ENCODE measurements at places on chromosomes 4 and X.

GRCh38 chr4:118155516-118155915, 121.2 kb downstream of the NDST3 start:
- no peak for DNase-seq

DNA sequence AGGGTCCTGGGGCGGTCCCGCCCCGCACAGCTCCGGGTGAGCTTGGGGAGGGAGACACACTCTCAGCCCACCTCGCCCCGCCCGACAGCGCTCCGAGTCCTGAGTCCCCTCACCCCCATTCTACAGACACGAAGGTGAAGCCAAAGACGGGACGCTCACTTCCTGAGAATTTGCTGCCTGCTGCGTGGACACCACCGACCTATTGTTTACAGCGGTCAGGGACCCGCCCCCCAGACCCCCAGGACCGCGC, 796 bp upstream of the ZNF141 start:
- DNase-seq = no peak

GRCh38 chr4:186845137-186845842, 121.6 kb upstream of the FAT1 start:
- no peak for DNase-seq

DNA sequence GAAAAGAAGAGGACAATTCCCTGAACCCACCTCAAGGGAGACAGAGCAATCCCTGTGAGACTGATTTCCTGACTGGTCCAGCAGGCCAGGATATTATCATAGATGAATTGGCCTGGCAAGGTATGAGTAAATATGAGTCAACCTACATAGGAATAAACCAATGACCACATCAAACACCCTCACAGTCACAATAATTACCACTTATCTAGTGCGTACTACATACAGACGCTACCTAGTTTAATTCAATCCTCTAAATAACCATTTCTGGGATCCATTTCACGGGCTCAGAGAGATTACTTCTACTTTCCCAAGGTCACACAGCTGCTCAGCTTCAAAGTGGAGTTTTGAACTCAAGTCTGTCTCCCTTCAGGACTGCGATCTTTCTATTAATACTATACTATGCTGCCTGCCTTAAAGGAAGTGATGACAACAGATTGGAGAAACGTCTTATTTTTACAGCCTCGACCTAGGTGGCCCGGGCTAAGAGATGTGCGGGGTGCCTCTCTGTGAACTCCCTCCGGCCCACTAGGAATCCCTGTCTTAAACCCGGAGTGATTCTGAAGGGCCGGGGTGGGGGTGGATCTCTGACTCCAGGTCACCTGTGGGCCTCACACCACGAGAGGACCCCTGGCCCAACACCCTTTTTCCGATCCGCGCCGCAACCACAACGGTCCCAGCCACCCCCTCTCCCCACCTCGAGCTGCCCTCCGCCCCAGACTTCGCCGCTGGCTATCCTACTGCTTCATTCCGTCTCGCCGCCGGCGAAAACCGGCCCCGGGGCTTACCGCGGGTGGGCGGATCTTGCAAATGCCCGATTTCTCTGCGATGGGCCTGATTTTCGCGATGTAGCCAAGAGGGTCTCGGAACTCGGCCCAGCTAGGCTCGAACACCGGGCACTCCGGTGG, 800 bp downstream of the KDM5C start:
- DNase-seq = no peak

DNA sequence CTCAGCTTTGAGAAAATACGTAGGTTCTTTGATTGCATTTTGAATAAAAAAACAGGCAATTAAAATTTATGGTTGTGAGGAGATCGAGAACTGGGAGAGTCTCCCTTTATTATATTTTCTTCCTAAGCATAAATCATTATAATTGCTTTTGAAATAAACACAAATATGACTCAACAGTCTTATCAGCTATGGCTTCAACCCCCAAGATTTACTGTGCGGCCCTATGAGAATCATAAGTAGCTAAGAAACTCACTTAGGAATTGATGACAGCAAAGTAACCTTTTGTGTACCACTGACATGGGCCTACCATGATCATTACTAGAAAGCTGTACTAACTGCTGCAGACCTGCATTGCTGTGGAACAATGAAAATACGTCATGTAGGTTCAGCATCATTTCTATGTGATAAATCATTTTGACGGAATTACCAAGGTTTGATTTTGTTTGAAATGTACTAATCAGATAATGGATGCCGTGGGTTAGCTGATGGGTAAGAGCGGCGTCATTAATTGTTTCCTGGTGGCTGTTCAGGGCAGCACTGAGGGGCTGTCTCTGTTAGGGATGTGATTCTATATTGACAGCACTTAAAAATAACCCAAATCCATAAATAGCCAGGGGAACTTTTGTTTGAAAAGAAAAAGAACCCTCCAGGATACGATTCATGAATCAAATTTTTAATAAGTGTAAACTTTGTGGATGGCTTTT, 51.5 kb upstream of the GPRIN3 start:
- DNase-seq = no peak

- DNase-seq = no peak
These were observed 5.0 kb downstream of the CXXC4 start for GRCh38 chr4:104489731-104490095.

GRCh38 chr4:152424977-152425376, 110.9 kb downstream of the FBXW7 start:
- no peak for DNase-seq

- no peak for DNase-seq
These were observed 9.9 kb downstream of the PIGG start for GRCh38 chr4:508675-509638.

GRCh38 chrX:40155589-40156469, 58.1 kb upstream of the BCOR start:
- no peak for DNase-seq

DNA sequence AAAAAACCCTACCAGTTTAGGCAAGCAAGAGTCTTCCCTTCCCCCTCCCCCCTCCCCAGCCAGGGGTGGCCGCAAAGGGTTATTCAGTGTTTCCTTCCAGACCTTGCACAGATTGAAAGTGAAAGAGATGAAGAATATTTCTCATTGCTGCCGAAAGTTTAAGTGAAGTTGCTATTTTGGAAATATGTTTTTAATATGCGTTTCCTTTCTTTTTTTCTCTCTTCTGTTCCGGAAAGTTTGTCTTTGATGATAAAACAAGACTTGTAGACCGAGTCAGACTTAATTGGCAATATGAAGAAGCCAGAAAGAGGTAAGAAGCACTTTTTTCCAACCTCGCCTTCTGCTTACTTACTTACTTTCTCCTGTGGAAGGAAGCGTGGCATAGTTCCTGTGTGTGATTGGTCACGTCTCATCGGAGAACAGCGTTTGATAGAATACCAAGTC, 58.5 kb upstream of the CLCN4 start:
- no peak for DNase-seq

GRCh38 chr4:173998471-173999144, 284.9 kb downstream of the FBXO8 start:
- DNase-seq = no peak

DNA sequence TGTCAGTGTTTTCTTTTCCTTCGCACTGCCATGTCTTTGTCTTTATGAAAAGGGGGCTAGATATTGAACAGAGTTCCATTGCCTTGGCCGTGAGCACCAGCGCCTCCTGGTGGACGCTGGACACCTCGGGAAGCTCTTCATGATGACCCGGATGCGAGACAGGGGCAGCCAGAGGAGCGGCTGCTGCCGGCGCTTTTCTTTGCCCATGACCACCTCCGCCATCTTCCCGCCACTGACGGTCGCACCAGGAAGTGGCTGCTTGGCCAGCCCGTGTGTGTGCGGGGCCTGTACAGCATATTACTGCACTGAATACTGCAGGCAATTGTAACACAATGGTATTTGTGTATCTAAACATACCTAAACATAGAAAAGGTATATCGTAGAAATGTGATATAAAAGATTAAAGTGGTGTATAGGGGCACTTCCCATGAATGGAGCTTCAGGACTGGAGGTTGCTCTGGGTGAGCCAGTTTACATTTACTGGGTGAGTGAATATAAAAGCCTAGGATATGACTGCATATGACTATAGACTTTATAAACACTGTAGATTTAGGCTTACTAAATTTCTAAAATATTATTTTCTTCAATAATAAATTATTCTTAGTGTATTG, 15.8 kb upstream of the GRIA2 start:
- DNase-seq = no peak

DNA sequence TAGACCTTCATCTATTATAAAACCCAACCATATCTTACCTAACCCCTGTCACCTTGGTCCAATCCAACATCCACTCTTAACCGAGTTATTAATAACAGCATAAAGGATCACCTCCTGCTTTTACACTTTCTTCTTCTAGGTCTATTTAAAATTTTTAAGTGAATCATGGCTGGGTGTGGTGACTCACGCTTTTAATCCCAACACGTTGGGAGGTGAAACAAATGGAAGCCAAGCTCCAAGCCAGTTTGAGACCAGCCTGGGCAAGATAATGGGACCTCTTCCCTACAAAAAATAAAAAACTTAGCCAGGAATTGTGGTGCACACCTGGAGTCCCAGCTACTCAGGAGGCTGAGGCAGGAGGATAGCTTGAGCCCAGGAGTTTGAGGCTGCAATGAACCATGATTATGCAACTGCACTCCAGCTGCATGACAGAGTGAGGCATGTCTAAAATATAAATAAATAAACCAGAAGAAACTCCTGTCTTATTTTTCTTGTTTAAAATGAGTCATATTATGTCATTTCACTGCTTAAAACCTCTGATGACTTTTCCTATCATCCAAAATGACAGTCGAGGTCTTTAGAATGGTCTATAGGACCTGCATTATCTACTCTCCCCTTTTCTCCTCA, 188.4 kb downstream of the GASK1B start:
- DNase-seq = no peak

GRCh38 chr4:1347410-1347864, 429 bp downstream of the UVSSA start:
- DNase-seq = peak; percentile 92

- DNase-seq = peak; percentile 3
These were observed 260.2 kb upstream of the CPEB2 start for GRCh38 chr4:14742054-14742453.

DNA sequence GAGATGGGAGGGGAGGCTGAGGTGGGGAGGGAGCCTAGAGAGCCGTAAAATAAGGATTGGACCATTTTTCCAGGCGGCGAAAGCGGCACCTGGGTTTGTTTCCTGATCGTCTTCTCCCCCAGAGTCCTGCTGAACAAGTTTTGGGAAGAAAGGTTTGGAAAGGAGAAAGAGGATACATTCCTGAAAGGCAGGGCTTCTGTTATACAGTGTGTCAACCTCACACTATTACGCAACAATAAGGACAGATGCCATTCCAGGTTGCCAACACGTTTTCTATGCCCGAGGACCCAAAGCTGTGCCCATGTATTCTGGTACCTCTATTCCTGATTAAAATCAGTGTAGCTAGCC, 658 bp downstream of the SCOC start:
- no peak for DNase-seq

- no peak for DNase-seq
These were observed 5.7 kb downstream of the TRIM75 start for GRCh38 chr4:165059386-165059785.

DNA sequence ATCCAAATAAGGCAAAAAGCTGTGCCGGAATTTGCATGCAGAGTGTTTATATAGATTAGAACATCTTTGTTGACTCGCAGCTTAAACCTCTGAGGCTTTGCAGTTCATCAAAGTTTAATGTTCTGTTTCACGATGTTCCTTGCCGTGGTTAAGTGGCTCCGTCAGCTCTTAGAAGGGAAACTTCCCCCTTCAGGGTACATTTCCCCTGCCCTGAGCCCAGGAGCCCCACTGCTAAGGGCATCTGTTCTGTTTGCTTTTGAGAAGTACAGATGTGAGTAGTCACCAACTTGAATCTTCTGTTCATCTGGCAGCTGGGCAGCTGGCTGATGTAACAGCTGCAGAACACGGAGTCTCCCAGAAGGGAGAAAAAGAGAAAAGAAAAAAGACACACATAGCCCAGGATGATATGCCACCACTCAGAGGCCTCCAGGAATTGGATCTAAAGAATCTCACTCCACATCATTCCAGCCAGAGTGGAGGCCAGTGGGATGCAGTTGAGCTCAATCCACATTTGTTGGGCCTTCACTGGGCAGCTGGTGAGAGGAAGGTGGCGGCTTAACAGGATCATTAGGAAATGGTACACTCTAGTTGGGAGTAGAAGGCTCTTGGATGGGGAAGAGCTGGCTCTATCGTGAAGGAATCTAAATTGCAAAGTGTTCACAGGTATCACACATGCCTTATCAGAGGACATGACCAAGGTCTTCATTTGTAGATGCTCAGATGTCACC, 178.7 kb upstream of the RBPJ start:
- DNase-seq = peak; percentile 66

GRCh38 chrX:16148896-16149295, 18.4 kb upstream of the MAGEB17 start:
- DNase-seq = no peak

GRCh38 chrX:17082831-17083230, 136.4 kb downstream of the REPS2 start:
- no peak for DNase-seq

DNA sequence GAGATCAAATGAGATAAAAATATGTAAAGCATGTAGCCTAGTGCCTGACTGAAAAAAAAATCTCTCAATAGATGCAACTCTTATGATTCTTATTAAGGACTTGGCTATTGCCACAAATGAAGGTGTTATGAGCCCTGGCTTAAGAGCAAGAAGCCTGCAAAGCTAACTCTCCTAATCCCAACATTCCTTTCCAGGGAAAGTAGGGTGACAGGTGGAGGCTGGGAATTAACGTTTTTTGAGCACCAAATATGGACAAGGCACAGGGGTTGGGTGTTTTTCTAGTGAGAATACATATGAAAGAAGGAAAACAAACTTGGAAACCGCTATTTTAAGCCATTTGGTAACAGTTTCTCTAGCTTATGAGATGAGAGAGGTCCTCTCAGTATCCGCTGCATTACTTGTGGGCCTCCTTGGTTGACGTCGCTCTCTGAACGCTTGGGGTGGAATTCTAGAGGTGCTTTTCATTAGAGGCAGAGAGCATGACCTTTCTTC, 2.4 kb downstream of the RHOH start:
- no peak for DNase-seq

DNA sequence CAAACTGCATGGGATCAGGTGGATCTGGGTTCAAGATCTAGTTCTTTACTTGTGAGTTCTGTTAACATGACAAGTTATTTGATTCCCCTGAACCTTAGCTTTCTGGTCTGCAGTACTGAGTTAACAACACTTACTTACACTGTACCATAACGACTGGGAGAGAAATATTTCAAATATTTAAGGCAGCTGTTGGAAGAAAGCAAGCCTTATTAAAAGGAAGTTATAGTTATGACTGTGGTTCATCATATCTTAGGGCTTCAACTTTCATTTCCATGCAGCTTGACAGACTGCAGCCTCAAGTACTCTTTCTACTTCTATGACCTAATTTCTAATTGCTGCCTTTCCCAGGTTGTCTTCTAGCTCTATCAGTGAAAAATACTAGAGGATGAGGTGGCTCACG, 40.0 kb upstream of the PDGFRA start:
- DNase-seq = no peak

GRCh38 chr4:124322234-124323065, 390.1 kb downstream of the ANKRD50 start:
- peak; percentile 62 for DNase-seq

DNA sequence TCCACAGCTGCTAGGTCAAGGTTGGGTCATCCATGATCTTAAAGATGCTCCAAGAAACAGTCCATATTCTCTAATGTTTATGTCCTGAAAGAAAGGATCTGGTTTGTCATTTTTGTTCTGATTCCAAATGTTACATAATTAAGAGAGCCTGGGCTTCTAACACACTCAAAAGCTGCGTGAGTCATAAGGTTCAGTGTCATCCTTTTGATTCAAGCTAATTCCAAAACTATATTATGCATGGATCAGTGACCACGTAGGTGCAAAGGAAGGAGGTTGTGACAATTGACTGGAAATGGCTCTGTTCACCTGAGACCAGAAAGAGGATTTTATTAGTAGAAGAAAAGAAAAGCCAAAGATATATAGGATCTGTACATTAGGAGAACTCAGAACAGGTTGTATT, 268.7 kb upstream of the GK2 start:
- no peak for DNase-seq

GRCh38 chr4:138952411-138952810, 63.2 kb upstream of the NOCT start:
- no peak for DNase-seq
